ENCODE measurements at places on chromosomes 5 and 9.

- DNase-seq, result no peak
Observed at GRCh38 chr5:9529041-9529480, 16.8 kb downstream of the SEMA5A start.

DNA sequence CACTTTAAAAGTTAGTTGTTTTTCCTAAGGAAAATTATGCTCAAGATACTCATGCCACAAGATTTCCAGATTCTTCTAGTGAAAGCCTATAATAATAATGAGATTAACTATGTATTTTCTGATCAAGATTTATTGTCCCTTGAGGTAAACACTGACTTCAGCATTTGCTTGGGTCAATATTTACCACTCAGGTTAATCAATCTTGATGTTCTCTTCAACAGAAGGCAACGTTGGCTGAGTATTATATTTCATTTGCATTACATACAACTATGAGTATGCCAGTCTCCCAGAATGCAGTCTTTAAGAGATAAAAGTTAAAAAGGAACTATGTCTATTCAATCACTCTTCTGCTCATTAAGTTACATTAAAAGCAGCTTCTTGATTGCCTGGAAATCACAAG, 115.6 kb downstream of the GPR21 start:
- no peak for DNase-seq

DNA sequence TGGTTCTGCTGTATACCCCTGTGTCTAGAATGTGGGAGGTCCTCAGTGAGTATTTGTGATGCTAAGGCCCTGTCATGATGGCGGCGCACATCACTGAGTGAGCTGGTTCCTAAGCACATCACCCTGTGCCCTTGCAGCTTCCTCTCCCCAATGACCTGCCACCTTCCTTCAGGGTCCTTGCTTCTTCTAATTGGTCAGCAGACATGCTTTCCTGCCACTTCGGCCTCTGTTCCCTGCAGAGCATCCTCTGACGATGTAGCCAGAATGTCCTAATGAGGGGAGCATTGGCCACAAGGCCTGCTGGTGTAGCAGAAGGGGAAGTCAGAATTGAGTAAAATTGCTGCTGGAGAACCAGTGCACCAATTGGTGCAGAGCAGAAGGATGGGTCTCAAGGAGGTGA, 31.1 kb upstream of the ANGPTL2 start:
- no peak for DNase-seq

DNA sequence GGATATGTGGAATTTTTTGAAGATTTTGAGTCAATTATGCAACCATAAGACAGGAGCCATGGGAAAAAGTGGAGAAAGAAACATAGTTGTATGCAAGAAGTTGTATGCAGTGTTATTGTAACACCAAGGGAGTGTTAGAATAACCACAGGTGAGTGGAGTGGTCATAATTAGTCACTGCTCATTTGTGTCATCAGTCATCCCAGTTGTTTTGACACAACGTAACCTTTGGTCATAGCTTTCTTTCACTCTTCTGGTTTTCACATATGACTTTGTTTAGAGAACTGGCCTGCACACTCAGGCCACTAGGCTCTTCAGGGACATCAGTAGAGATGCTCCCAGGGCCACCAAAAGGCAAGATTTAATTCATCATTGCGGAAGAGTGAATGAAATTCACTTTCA, 158.7 kb upstream of the HMHB1 start:
- no peak for DNase-seq

DNA sequence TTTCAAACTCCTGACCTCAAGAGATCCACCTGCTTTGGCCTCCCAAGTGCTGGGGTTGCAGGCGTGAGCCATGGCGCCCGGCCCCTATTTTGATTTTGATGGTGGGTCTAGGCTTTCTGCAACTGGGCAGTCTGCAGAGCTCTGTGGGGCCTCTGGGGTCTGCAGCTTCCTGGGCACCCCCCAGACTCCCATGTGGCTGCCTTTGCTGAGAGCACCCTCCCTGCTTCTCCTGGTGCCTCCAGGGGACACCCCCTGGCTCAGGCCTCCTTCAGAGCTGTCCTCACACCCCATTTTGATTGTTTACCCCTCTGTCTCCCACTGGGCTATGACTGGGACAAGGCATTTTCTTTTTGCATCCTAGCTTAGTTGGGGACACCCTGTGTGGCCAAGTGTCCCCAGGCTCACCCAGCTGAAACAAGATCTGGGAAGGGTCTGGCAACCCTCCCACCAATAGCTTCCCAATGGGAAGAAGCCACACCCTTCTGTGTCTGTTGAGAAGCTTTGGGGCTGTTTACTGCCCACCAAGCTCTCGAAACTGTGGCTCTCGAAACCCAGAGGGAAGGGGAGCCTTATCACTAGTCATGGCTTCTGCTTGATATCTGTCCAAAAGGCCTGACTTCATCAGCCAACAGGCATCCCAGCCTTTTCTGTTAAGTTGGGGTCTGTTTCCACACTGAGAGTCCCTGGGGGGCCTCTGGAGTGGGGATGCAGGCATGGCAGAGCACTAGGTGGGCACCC, 204.4 kb upstream of the IER5L start:
- no peak for DNase-seq

- DNase-seq, result no peak
Observed at GRCh38 chr5:175800656-175801081, 70.7 kb upstream of the CPLX2 start.

DNA sequence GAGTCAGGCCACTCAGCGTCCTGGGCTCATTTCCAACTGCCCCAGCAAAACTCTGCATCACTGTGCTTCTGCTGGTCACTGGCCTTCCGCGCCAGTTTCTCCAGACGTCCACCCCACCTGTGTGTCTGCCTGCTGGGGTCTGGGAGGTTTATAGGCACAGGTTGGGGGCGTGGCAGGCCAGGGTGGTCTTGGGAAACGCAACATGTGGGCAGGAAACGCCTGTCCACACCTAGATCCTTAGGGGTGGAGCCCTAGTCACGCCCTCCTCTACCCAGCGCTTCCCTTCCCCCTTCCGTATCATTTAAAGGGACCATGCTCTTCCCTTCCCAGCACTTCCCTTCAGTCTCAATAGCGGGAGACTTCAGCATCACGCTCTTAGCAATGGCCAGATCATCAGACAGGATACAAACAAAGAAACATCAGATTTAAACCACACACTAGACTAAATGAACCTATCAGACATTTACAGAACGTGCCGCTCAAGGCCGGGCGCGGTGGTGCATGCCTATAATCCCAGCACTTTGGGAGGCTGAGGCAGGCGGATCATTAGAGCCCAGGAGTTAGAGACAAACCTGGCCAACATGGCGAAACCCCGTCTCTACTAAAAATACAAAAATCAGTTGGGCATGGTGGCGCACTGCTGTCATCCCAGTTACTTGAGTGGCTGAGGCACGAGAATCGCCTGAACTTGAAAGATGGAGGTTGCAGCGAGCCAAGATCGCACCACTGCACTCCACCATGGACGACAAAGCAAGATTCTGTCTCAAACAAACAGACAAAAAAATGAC, 11.8 kb upstream of the BTNL9 start:
- no peak for DNase-seq

GRCh38 chr5:153485641-153486040, 4.8 kb upstream of the GRIA1 start:
- DNase-seq, result no peak

DNA sequence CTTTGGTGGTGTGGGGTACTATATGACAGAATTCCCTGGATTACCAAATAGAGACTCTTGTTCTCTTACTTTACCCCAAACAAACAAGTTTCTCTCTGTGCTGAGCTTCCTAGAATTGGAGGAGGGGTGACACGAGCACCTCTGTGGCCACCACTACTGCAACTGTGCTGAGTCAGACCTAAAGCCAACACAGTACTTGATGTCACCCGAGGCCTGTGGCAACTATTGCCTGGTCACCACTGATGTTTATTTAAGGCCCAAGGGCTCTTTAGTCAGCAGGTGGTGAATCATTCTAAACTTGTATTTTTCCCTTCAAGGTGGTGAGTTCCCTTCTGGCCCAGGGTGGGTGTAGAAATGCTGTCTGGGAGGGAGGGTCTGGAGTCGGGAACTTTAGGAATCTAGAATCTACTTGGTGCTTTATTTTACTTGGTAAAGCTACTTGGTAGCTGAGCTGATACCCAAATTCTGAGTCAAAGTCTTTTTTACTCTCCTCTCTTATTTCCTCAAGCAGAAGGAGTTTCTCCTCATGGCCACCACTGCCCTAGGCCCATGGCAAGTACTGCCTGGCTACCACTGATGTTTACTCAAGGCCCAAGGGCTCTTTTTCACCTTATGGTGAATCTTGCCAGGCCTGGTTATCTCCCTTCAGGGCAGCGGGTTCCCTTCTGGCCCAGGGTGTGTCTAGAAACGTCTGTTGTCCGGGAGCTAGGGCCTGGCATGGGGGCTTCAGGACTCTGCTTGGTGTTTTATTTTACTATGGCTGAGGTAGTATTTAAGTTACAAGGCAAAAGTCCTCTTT, 9.8 kb downstream of the LURAP1L start:
- peak; percentile 76 for DNase-seq

GRCh38 chr9:35996358-35996970, 38.5 kb upstream of the OR2S2 start:
- DNase-seq, result no peak

DNA sequence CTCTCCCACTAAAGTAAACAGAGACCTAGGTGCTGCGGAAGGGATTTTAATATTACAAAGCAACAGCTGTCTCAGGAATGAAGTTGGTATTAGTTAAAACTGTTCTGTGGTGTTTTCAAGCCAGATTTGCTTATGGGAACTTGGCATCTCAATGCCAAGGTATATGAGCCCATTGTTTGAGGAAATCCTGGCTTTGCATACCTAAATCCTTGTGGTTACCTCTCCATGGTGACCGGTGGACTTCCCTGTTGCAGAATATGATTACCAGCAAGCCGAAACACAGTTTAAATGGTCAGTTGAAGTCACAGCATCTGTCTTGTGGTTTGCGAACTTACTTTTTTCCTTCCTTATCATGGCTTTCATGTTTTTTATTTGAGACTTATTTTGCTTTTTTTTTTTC, 62.3 kb upstream of the TXNDC8 start:
- no peak for DNase-seq

DNA sequence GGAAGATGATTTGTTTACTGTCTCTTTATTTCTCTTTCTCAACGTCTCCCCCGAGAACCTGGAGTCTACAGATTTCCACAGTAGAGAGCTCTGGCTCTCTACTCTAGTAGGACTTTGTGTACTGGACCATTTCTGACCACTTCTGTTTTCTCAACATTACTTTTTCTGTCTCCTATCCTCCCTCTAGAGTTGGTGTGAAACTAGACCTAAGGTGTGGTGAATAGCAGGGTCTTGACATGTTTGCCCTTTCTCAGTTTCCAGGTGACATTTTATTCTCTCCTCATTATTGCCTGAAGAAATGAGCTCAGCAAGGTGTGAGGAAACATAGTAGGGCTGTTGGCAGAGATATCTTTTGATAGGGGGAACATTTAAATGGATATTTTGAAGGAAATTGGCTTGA, 62.1 kb upstream of the IL6ST start:
- DNase-seq, result no peak

DNA sequence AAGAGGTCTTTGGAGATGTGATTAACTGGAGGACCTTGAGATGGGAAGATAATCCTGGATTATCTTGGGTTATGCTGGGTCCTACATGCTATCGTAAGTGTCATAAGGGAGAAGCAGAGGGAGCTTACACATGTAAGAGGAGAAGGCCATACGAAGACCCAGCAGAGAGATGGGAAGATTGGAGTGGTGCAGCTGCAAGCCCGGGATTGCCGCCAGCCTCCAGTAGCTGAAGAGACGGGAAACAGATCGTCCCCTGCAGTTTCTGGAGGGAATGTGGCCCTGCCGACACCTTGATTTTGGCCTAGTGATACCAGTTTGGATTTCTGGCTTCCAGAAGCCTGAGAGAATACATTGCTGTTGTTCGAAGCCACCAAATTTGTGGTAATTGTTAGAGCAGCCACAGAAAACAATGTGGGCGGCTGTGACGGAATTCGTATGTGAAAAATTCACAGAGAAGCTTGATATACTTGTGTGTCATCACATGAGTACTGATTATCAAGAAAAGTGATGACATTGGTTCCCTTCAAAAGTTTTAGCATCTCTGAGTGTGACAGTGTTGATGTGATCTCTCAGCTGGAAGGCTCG, 86.9 kb downstream of the CYFIP2 start:
- no peak for DNase-seq

- no peak for DNase-seq
Observed at GRCh38 chr5:57119031-57119430, 54.8 kb upstream of the GPBP1 start.

DNA sequence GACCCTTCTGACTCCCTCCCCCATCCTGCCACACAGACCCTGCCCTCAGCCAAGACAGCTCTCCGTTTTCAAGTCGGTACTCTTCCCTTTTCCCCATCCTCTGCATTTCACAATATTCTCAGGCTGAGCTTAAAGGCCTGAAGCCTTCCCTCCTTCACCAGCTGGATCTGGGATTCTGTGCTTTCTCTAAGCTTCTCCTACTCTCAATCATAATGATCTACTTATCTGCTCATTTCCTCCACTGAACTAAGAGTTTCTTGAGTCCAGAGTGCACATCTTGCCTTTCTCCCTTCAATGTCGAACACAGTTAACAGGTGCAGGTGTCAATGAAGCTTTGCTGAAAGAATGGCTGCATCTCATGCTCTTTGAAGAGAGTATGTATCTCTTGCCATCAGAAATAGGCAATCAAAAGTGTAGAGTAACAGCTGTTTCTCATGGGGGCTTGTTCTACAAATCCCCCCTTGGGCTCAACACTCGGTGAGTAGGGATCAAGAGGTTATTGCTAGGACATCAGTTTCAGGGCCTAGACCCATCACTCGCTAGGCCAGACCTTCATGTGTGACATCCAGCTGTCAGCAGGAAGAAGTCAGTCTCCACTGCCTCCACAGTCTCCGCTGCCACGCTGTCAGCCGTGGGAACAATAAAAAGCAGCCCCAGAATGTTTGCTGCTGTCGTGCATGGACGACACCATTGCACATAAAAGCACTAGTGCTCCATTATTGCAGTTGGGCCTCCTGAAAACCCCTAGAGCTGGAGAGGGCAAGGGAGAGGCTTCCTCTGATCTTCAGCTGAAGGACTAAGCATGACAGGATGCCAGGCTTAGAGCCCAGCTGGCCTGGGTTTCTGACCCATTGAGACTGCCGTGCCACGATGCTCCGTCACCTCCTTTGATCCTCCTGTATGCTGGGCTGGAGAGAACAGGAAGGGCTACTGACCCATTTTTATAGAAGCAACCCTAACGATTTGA, 23.7 kb downstream of the TRAF1 start:
- no peak for DNase-seq

GRCh38 chr9:121059998-121060636, 10.0 kb upstream of the C5 start:
- DNase-seq, result peak; percentile 61

- DNase-seq, result no peak
Observed at GRCh38 chr5:177469750-177470525, 3.5 kb downstream of the DBN1 start.

DNA sequence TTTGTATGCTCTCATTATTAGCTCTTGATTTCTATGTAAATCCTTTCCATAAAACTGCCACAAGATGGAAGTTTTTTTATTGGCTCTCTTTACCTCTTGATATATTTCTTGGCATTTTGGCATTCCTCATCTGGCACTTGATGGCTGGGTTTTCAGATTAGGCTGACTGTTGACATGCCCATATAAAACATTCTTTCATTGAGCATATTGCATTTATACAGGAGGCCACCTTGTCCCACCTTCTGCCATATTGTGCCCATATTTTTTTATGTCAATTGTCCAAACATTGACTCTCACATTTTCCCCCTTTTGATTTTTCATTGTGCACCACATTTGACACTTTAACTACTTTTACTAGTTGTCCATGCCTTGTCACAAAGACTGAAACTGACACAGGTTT, 182.9 kb downstream of the MEF2C start:
- no peak for DNase-seq
